NCI-H187 treated with DMSO at 0.1 percent for 48 hours (cell line): ENCODE measurements at places on chromosomes 1 and 21.
A peak's percentile ranks its signal among the peaks of the same experiment; 100 is the strongest.

DNA sequence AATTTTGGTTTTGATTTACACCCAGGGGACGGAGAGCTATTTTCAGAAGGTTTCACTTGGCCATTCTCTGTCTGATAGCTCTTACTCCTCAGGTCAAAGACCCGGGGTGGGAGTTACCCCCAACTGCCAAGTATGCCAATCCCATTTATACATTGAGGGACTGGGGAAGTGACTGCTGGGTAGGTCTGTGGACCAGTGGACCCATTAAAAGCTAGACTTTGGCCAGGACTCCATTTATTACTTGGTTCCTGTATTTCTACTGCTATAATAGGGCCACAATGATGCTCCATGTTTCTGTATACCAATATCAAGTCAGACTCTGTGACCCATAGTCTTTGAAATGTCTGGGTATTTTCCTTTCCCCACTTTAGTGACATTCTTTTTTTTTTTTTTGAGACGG lies 14.6 kb downstream of the ZFYVE9 start:
- DNase-seq = no peak

- no peak for DNase-seq
Measured at GRCh38 chr1:41813755-41814745, 104.7 kb downstream of the HIVEP3 start.

- DNase-seq = no peak
Measured at GRCh38 chr1:106266786-106267185, 789.7 kb upstream of the PRMT6 start.

DNA sequence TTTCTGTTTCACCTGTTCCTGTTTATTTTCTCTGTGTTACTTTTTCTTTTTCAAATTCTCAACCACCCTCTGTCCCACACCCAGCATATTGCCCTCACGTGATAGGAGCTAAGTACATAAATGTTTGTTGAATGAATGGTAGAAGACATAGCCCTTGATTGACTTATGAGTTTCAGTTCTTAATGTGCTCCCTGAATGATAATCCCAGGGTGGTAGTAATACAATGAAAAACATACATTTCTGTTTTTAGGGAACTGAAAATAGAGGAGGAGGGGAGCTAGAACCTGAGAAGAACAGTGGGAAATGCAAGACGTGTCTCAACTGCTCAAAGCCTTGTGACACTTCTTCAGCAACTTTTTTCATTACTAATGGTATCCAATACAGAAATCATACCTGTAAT lies 147.1 kb downstream of the SPATA46 start:
- no peak for DNase-seq

DNA sequence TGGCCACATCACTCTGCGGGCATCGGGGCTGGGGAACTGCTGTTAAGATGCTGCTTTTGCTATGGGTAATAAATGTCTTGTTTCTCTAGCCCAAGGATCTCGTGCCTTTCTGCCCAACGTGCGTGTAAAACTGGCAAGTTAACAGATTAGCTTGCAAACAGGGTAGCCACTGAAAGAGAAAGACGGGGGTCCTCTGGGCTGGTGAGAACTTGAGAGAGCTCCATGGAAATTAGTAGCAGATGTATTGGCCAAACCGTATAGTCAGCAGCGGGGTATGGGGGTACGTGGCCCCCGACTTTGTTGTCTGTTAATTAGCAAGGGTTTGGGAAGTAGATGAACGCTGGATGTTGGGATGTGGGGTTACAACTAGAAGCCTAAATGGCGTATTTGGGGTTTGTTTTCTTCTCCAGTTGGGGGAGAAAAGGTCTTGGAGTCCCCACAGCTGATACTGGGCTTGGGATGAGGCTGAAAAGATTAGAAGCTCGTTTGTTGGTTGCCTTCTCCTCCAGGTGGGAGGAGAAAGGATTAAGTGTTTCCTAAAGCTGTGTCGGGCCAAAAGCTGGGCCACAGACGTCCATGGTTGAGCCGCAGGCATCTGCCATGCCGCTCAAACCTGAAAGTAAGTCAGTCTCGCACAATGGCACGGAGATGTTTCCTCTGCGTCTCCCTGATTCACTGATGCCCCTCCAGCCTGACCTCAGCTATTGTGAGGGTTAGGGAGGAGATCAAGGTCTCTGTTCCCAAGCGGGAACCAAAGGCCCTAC lies 32.3 kb upstream of the C1orf174 start:
- no peak for DNase-seq

DNA sequence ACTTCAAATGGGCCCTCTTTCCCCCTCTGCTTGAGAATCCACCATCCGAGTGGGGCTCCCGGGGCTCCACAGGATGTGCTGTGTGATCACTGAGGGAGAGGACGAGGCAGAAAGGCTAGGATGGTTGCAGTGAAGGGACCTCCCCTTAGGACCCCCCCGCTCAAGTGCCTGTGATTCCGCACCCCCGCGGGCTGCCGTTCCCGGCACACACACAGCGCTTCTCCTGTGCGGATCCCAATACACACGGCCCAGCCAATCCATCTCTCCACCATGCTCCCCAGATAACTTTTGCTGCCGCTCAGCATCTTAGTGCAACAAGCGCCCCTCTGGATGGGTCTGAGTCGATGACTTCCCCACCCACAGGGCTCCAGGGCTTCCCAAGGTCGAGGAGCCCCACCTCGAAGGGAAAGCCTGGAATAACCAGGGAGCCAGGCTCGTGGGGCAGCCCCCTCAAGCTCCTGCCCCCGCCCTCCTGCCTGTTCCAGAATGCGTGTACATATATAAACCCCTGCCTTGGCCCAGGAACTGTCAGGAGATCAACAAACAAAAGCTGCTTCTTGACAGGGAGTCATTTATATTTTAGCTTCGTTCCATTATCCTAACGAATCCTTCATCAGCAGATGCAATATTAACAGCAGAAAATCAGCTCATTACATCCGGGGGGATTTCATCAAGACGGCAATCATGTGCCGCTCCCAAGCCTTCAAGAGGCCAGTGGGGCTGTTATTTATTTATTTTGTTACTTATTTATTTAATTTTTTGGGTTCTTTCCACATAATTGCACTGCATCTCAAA lies 83.7 kb downstream of the CASZ1 start:
- DNase-seq = no peak

DNA sequence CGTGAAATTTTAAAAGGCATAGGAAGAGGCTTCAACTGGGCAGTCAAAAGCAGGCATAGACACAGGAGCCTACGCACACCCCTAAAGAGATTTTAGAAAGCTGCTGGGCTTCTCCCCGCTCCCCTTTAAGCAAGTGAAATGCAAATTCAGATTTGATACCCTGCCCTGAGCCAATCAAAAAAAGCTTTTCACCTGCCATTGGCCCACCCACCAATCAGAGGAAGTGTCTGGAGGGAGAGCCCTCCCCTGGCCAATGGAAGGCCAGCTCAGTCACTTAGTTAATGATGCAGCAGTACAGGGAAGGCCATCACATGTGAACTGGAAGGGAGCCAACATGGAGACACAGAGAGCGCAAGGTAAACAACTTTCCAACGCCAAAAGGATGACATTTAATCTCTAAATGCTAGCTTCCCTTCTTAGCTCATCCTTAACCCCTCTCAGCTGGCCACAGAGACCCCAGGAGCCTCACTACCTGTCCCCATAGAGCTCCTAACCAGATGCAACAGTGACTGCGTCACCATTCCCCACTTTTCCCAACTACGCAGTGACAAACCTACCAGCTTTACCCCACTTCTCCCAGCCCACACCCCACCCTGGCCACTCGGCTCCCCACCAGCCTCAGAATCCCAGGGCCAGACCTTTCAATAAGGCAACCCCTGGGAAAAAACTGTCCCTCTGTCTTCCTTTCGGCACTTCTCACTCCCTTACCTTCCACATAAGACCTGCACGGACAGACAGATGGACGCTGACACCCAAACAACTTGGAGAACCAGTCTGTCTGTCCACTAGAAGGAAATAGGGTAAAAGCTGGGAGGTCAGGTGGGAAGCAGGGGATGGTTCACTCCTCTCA lies 71.0 kb downstream of the CD46 start:
- no peak for DNase-seq

DNA sequence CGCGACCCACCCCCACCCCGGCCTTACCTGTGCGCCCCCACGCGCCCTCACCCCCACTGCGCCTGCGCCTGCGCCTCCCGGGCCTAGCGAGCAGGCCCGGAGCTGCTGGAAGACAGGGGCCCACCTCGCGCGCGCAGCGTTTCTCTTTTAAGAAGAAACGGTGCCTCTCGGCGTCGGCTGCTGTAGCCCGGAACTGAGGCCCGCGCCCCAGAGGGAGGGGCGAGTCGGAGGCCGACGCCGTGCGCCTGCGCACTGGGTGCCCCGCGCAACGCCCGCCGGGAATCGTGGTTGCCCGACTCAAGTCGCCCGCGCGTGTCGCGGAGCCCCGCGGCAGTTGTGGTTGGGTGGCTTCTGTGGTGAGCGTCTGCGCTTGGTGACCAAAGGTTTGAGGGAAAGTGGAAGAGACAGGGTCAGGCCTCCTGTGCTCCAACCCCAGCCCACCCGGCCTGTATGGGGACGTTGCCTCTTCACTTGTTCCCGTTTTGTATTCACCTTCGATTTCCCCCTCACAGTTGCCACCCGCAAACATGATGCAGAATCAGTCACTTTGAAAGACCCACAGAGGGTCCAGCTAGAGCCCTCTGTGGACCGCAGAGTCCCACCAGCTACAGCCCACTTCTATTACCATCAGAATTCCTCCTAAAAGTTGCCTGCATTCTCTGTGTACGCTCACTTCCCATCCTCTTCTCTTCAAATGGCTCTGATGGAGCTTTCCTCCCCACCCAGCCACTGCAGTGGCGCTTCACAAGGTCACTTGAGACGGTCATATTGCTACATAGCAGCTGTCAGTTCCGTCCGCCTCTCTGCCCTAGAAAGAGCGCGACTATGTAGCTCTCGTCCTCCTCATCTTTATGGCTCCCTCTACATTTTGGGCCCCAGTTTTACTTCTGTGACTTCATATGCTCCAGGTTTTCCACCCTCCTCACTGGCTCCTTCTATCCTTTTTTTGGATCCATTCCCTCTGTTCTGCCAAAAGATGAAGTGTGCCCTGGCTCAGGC lies at the start of gene ZNF692:
TSS of gene ZNF692 (minus strand) at position 195 of the 999 bp plus-strand sequence. CDS start 776 bp downstream, outside the sequence.
- peak; percentile 13 for DNase-seq

GRCh38 chr1:239053279-239053678 lies 333.1 kb upstream of the CHRM3 start:
- DNase-seq = no peak

GRCh38 chr1:165674599-165674998 lies 23.8 kb downstream of the ALDH9A1 start:
- DNase-seq = no peak

GRCh38 chr1:87202451-87202850 lies 126.2 kb upstream of the LMO4 start:
- no peak for DNase-seq

GRCh38 chr1:210770396-210770984 lies 363.5 kb downstream of the KCNH1 start:
- no peak for DNase-seq

GRCh38 chr1:205183676-205184335 lies 27.7 kb downstream of the DSTYK start:
- DNase-seq = no peak

DNA sequence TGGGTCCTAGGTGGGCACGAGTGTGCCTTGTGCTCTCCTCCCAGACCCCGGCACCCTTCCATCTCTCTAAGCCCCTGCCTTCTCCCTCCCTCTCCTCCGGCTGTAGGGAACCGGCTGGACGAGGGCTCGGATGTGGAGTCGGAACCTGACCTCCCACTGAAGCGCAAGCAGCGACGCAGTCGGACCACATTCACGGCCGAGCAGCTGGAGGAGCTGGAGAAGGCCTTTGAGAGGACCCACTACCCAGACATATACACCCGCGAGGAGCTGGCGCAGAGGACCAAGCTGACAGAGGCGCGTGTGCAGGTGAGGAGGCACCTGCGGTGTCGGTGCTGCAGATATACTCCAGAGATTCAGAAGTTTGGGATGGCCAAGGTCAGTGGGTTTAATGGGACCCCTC lies 61.0 kb downstream of the PAX7 start:
- no peak for DNase-seq

DNA sequence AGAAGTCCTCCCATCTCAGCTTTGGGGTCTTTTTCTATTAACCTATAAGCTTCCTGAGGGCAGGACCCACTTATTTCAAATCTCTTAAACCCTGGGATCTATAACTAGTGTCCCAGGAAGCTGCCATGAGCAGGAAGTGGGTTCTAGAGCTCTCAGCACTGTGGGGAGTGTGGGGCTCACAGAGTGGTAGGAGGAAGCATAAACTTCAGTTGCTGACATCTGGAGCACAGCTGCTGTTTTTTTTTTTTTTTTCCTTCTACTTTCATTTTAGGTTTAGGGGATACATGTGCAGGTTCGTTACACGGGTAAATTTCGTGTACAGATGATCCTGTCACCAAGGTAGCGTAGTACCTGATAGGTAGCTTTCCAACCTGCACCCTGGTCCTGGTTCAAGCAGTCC lies 59.3 kb downstream of the AK4 start:
- no peak for DNase-seq

GRCh38 chr1:228515200-228515834 lies 28.1 kb downstream of the RNF187 start:
- no peak for DNase-seq

DNA sequence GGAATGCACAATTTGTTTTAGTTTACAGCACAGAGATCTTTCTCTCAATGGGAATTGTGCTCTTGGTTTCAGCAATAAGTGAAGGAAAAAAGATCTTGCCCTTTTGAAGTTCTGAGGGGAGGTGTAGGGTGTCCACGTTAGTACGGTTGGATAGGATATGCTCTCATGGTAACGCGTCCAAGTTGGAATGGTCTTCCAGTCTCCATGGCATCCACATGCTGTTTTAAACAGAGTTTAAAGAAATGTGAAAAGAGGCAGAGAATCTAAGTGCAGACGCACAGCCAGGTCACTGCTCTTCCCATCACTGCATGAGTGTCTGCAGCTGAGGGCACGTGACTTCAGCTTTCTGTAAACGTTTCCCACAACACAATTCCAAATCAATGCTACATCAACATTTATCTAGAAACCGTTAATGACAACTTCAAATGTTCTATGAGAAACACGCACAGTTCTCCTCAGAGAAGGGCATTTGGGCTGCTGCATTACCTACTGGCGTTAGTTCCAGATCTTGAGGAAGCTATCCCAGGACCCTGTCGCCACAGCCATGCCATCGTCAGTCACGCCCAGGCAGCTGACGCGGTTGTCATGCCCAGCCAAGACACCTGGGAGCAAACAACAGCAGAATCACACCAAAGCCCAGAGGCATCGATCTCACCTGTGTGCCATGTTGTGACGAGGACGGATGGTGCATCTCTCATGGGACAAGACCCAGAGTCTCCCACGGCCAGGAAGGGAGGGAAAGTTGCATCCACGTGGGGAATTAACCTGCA lies 8.8 kb upstream of the NADK start:
- DNase-seq = no peak

GRCh38 chr1:94113589-94114226 lies 7.2 kb downstream of the ABCA4 start:
- DNase-seq = no peak

- no peak for DNase-seq
Measured at GRCh38 chr1:51283979-51284378, 46.4 kb downstream of the TTC39A start.

GRCh38 chr1:24341260-24341659 lies 22.1 kb downstream of the GRHL3 start:
- DNase-seq = no peak

DNA sequence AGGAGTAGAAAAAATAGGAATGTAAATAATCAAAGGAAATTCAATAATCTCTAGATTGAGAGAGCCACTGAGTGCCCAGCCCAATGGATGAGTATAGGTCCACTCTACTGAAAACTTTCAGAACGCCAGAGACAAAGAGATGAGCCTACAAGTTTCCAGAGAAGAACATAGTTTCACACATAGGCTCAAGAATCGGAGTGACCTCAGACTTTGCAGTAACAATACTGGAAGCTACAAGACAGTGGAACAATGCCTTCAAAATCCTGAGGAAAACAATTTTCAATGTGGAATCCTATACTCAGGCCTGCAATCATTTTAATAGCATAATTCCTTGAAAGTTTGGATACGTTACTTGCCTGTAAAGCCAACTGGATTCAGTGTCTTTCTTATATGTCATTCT lies 11.0 kb downstream of the GJA4 start:
- DNase-seq = no peak
